ENCODE measurements at places on chromosomes 3 and 15.
A peak's percentile ranks its signal among the peaks of the same experiment; 100 is the strongest.

DNA sequence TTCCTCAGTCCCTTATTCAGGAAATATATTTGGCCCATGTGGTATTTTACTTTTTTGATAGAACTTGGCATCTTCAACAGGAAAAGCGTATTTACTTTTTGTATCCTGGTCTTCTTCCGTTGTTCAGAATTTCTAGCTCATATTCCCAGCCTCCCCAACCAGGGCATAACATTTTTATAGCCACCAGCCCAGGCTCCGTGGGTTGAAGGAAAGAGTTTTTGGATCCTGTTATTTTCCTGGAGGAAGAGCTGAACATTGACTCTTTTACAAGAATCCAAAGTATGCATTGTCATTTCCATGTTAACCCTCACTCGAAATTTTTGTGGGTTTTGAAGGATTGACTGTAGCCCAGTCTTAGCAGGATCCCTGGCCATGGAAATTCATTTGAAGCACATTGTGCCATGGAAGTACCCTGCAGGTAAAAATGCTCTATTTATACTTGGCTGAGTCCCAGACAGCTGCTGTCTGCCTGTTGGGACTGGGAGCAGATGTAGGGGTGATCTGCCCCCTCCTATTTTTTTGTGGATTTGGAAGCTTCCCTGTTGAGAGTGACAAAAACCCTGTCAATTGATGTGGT, 98.8 kb downstream of the AKAP13 start:
- no peak for DNase-seq

DNA sequence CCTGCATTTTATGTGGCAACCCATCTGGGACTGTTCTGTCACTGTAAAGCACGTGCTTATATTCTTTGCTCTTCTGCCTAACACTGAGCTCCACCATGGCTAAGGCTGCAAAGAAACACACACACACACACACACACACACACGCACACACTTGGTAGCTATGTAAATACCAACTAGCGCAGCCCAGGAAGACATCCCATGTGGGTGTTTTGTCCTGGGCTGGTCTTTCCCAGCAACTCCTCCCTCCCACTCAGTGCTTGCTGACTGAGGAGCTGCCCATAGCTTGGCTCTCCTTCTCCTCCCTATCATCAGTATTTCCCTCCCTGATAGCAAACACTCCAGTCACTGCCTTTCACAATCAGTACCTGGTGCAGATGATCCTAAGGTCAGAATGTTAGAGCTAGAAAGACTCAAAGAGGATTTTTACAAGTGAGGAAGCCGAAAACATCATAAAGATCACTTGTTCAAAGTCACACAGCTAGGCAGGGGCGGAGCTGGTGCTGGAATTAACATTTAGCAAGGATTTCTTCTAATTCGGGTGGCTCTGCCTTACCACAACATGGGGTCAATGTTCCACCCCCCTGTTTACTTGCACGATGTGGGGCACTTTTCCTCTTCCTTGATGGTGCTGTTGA, 377.1 kb upstream of the TBL1XR1 start:
- DNase-seq = peak; percentile 68

DNA sequence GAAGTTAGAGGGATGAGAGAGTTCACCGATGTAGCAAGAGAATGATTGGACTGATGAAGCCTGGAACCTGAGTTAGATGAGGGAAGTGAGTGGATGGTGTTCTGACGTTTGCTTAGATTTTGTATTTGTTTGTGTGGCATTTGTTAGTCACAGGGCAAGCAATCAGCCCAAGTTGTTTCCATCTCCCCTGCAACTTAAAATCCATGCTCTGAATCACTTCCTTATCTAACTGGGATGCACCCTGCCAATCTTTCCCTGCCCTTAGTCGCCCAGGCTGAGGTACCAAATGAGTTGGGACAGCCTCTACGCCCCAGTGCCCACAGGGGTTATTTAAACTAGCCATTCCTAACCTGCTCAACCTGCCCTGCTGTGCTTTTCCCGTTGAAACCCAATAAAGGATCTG, 12.6 kb downstream of the PAQR5 start:
- no peak for DNase-seq

DNA sequence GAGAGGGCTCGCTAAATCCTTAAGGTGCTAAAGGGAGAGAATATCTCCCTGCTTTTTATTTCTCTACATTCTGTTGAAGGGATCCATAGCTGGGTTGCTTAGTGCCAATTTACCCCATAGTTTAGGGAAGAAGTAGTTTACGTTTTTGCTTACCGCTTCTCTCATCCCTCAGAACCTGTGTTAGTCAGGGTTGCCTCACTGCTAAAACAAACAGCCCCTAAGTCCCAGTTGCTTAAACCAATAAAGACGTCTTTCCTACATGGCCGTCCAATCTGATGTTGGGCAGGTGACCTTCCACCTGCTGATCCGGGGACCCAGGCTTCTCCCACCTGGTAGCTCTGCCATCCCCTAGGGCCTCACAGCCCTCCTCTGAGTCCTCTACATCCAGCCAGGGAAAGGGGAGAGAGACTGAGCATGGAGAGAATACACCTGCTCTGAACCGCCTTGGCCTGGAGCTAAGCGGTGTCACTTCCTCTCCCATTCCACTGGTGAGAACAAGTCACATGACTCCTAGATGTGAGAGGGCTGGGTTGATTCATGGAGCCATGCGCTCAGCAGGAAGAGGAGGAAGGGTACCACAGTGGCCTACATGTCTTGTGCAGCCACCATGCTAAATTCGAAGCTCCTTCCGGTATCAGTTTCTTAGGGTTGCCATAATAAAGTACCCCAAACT, 26.3 kb downstream of the DNASE1L3 start:
- DNase-seq = no peak

DNA sequence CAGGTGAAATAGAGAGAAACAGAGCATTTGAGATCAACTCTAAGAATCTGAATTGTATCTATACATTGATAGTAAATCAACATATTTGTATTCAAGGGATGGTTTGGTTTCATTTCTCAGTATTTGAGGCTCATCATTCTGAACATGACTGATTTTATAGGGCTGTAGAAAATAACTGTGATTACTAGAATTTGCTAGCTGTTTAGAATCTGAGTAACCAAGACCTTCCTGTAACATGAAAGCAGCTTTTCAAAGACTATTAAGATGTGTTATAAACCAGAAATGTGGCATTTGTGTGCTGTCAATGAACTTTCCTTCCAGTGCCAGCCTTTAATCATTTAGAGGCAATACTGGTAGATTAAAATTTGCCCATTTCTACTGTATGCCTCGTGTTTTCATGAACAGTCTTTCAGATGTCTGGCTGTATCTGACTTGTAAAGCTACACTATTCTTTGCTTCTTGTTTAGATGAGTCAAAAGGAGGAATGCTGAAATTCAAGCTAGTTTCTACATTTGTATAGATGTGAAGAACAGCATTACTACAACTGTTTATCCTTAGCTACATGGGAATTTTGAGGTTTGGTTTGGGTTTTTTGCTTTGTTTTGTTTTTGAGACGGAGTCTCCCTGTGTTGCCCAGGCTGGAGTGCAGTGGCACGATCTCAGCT, 137.3 kb upstream of the BHLHE40 start:
- DNase-seq = no peak

GRCh38 chr3:189537135-189537534, 94.1 kb upstream of the TP63 start:
- DNase-seq = no peak

DNA sequence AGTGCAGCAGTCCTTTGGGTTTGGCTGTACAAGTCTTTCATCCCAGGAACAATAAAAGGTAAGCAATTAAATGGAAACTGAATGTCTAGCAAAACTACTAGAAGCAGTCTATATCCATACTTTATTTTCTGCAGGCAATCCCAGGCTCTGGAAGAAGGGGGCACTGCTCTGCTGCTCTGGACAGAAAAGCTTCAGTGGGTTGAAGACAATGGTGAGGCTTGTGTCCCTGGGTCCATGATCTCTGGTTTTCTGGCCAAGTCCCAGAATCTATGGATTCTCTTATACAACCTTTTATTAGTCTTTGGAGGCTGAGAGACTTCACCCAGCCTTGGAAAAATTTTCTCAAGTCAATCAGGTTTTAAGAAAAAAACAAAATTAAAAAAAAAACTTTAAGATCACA, 35.6 kb downstream of the SCAP start:
- DNase-seq = no peak

DNA sequence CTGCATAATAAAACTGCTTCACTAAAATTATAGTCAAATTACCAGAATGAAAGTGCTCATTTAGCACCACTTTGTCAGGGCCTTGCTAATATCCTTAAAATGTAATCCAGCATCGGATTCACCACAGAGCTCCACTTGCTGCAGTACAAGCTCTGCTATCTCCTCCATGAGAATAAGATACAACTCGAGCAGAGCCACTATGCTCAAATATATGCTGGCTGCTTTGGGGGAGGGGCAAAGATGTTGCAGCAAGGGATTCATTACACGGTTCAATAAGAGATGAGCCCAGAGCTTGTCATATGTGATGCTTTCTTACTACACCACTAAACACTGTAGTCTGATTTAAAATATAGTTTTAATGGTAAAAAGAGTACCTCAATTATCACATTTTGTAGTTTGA, 72.2 kb downstream of the DLG1 start:
- no peak for DNase-seq

DNA sequence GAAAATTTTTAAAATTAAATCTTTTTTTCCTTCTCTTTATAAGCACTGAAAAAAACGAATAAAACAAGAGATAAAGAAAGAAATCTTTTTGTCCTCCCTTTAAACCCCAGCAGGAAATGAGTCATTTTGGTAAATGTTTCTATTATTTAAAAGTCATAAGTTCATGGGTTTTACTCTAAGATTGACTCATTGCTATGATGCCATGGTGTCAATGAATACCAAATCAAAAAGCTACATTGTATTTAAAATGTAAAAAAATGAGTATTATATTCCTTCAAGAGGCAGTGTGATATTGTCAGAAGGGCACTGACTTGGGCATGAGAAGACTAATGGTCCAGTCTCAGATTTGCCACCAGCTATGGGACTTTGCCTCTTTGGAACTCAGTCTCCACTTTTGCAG, 303.4 kb upstream of the DNAJC19 start:
- no peak for DNase-seq

- DNase-seq = no peak
Measured at GRCh38 chr15:92095693-92096092, 242.2 kb downstream of the SLCO3A1 start.

DNA sequence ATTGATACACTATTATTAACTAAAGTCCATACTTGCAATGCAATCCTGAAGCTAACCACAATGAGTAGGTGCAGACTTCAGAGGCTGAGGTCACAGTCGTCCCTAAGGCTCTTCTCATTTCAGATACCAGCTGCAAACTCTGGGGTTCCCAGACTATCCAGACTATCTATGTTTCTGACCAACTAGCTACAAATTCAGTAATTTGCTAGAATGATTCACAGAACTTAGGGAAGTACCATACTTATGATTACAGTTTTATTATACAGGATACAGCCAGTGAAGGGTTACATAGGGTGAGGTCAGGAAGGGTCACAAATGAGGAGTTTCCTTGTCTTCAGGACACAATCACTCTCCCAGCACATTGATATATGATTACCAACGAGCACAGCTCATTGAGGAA, 36.5 kb downstream of the PPM1L start:
- DNase-seq = no peak

- DNase-seq = peak; percentile 48
Measured at GRCh38 chr3:190183121-190183520, 62.4 kb upstream of the P3H2 start.

DNA sequence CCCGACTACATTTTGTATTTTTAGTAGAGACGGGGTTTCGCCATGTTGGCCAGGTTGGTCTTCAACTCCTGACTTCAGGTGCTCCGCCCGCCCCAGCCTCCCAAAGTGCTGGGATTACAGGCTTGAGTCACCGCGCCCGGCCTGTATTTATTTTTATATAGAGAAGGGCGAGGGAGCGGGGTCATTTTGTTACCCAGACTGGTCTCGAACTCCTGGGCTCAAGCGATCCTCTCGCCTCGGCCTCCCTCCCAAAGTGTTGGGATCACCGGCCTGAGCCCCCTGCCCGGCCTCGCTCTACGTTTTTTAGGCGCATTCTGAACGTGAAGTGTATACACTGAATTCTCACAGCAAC, 514 bp upstream of the PPP4R2 start:
- no peak for DNase-seq

DNA sequence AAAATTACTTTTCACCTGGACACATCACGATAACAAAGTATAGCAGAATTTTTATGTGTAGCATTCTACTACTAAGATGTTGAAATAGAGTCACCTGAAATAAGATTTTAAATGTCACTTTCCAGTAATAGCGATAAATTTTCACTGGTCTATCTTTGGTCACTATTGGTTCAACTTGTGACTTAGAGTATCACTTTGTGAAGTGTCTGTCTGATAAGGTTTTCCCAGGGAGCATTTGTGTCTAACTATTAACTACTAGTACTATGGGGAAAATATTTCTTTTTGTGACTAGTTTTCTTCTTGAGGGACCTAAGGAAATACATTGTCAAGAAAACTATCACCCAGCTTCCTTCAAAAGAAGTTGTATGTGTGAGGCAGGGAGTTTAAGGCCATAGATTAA, 11.0 kb downstream of the TRPC1 start:
- no peak for DNase-seq

- DNase-seq = no peak
Measured at GRCh38 chr3:139611528-139611927, 66.2 kb downstream of the NMNAT3 start.

- no peak for DNase-seq
Measured at GRCh38 chr3:33789183-33789954, 9.1 kb upstream of the PDCD6IP start.

- DNase-seq = no peak
Measured at GRCh38 chr3:124248471-124249028, 256.6 kb upstream of the ROPN1 start.

DNA sequence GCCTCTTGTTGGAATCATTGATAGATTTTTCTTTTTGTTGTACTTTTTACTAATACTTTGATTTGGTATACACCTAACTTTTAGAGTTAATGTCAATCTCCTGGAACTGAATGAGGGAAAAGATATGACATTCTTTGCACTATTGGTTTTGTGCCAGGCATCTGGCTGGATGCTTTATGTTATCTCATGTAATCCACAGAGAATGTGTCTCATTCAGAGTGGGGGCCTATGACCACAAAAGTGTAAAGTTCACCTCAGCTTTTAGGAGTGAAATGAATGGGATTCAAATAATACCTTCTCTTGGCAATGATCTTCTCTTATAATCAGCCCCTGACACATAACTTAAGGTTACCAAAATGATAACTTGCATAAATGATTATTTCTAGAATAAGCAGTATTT, 329.1 kb upstream of the ROPN1 start:
- no peak for DNase-seq
